ENCODE measurements at places on chromosomes 5 and 9.

- DNase-seq = no peak
Measured at GRCh38 chr9:76537150-76537646, 78.2 kb downstream of the GCNT1 start.

DNA sequence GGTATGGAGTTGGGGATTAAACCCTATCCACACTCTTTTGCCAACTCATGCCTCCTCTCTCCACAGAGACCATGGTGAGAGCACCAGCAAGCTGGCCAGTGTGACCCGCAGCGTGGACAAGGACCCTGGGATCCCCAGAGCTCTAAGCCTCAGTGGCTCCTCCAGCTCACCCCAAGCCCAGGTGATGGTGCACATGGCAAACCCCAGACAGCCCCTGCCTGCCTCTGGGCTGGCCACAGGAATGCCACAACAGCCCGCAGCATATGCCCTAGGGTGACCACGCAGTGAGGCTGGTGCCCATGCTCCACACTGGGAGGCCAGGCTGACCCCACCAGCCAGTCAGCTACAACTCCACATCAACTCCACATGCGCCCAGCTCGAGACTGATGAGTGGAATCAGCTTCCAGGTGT lies 11.5 kb upstream of the CARD19 start:
- DNase-seq = no peak

GRCh38 chr5:158064334-158065123 lies 205.6 kb upstream of the CLINT1 start:
- no peak for DNase-seq

DNA sequence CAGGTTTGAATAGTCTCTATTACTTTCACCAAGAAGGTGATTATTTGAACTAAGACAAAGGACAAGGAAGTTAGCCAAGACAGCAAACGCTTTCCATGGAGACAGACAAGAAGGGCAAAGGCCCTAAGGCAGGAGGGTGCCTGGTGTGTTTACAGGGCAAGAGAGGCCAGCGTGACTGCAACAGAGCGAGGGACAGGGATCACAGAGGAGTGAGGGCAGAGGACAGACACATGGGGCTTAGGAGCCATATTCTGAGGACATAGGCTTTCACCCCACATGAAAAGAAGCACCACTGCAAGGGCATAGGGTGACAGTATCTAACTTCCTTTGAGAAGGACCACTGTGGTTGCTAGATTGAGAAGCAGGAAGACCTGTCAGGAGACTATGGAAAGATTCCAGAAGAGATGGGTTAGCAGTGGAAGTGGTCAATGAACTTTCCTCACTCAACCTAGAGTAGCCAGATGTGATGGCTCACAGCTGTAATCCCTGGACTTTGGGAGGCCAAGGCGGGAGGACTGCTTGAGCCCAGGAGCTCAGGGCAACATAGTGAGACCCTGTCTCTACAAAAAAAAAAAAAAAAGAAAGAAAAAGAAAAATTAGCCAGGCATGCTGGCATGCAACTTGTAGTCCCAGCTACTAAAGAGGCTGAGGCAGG lies 5.0 kb upstream of the HAVCR1 start:
- DNase-seq = no peak

- no peak for DNase-seq
Measured at GRCh38 chr9:127344368-127345000, 52.5 kb upstream of the SLC2A8 start.

DNA sequence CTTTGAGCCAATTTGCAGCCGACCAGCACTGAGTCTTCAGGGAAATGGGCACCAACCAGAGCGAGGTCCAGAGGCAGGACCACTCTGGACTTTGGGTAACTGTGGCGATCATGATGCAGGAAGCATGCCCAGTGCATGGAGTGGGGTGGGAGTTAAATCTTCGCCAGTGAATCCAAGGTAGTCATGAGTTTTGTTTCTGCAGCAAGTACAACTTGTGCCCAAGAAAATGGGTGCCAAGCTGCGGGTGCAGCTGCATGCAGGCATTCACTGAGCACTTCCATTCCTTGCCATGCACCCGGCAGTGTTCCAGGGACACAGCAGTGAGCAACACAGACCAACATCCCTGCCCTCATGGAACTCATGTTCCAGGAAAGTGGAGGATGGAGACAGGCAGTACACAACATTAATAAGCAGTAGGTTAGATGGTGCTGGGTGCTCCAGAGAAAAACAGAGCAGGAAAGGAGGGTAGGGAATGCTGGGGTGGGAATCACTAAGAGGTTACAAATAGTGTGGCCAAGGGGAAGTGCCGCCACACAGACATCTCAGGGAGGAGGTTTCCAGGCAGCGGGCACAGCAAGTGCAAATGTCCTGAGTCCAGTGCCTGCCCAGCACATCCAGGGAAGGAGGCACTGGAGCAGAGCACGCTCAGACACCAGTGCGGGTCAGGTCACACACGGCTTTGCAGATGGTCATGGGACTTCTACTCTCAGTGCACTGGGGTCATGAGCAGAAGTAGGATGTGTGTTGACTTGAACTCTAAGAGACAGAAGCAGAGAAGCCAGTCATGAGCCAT lies 48.2 kb upstream of the LMX1B start:
- DNase-seq = no peak
